ENCODE measurements at places on chromosomes 6 and 20.

DNA sequence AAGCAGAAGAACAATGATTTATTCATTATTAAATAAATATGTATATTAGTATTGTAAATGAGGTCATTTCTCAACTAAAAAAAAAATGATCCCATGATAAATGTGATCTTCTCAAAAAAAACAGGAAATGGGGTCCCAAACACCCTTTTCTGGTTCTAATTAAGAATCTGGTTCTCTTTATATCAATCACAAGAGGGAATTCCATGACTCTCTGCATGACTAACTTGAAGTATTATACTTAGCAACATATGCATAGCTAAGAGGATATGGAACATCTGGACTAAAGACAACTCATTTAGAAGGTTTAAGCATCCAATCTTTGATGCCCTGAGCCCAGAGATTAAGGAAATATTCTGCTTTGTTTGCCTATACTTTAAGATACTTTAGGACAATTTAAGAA lies 89.7 kb upstream of the EMILIN3 start:
- DNase-seq: no peak

- no peak for DNase-seq
Observed at GRCh38 chr20:57813509-57814269, 103.9 kb upstream of the PMEPA1 start.

- DNase-seq: no peak
Observed at GRCh38 chr6:168159506-168159905, 80.5 kb upstream of the FRMD1 start.

GRCh38 chr6:149445095-149445466 lies 39.7 kb downstream of the ZC3H12D start:
- DNase-seq: no peak

- no peak for DNase-seq
Observed at GRCh38 chr6:126180585-126180984, 159.3 kb upstream of the CENPW start.

DNA sequence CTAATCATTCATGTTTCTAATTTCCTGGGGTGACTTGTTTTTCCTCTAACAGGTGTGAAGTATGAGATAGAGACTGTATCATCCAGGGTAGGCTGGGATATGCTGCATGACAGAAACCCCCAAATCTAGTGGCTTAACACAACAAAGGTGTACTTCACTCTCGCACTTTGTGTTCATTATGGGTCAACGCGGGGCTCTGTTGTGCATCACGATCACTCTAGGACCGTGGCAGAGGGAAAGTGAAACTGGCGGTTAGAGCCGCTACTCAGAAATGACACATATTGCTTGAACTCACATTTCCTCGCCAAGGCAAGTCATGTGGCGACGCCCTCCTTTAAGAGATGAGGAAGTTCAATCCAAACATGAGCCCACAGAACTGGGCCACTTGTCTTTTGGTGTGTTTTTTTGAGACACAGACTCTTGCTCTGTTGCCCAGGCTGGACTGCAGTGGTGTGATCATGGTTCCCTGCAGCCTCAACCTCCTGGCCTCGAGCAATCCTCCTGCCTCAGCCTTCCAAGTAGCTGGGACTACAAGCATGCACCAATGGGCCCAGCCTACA lies 41.3 kb downstream of the PCNA start:
- no peak for DNase-seq

- no peak for DNase-seq
Observed at GRCh38 chr6:132515386-132515785, 2.5 kb upstream of the STX7 start.

GRCh38 chr6:98044791-98045470 lies 761.9 kb upstream of the MMS22L start:
- no peak for DNase-seq

DNA sequence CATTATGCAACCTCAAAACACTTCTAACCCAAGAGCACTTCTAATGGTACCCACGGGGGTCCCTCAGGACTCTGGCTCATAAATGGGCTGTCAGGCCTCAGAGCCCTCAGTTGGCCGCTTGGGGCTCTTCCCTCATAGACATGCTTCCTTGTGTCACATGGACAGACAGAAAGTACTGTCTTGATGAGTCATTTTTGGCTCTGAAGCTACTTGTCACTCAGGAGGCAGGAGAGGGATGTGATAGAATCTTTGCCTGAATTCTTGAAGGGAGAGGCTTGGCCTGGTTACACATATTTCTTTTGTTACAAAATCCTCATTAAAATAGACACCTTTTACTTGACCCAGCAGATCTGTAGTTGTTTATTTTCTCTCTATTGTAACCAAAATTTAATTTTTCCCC lies 15.1 kb upstream of the EDN1 start:
- no peak for DNase-seq

DNA sequence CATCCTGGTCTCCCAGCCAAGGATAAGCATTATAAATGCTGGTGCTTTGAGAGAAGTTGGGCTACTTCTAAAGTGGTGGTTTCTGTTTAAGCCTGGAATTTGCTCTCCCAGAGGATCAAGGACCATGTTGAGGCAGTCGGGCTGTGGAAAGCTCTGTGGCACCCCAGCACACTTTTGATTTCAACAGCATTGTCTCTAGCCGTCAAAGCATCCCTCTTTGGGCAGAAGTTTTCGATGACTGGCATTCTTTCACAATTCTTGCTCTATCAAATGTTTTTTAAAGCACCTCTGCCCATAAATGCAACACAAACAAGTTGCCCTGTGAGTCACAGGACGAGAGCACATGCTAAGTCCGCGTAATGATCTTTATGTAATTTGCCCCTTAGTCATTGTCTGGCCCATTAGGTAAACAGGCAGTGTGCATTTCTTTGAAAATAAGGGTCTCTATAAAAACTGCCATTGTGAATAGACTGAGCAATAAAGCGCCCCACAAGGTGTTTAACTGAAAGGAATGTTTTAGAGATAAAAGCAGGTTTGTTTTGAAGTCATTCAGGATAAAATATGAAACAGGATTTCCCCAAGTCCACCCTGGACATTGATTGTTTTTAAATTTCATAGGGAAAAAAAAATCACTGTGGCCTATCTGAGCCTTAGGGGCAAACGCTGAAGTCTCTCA lies 44.7 kb upstream of the FOXQ1 start:
- DNase-seq: no peak

DNA sequence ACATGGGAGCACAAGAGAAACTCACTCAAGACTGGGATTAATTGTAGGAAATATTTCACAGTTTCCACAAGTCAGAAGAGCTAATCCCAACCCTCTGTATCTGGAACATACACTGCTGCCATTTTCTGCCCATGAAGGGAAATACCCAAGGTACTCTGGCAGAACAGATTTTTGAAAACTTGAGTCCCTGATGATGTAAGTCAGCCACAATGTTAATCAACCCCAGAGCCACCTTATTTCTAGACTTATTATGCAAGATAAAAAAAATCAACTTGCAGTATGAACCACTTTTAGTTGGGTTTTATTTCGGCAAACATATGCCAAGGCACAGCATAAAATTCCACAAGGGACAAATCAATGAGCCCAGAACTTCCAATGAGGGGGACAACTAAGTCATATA lies 141.5 kb downstream of the LY86 start:
- no peak for DNase-seq

DNA sequence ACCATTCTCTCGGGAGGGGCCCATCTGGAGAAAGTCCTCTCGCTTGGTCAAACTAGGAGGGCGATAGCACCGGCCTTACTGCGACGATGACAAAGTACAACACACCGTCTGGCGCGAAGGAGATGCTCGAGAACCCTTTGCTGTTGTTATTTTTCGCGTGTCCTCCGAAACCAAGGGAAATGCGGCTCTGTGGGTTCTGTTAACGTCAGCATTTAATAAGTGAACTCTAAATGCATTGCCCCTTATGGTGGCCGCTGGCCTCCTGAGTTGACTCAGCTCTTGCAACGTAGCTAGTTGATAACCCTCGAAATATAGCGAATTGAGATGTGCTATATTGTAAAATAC lies 577 bp upstream of the SCAND1 start:
- DNase-seq: no peak

GRCh38 chr20:26208296-26209091 lies 511.8 kb upstream of the ZNF337 start:
- no peak for DNase-seq

- no peak for DNase-seq
Observed at GRCh38 chr6:99114769-99115406, 167.1 kb upstream of the FBXL4 start.

- no peak for DNase-seq
Observed at GRCh38 chr6:132388291-132388690, 13.0 kb downstream of the MOXD1 start.

- no peak for DNase-seq
Observed at GRCh38 chr6:166222631-166223030, 55.0 kb upstream of the TBXT start.

DNA sequence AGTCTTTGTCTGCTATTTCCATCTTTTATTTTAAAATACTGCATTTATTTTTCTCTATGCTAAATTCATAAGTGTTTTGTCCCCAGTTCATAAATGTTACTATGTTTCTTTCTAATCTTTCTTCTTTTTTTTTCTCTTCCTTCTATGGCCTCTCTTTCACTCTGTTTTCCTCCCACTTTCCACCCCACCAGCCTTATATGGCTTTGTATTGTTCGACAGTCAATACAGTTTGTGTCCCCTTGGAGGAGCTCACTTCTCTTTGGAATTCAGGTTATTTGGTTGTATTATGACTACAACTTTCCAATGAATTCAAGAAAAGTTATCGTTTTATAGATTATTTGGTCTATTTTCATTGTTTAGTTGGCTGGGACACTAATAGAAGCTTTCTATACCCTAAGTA lies 393.5 kb downstream of the NKAIN2 start:
- DNase-seq: no peak

GRCh38 chr6:168532070-168532469 lies 91.1 kb downstream of the SMOC2 start:
- no peak for DNase-seq

- no peak for DNase-seq
Observed at GRCh38 chr20:25282034-25282781, 34.3 kb downstream of the PYGB start.

DNA sequence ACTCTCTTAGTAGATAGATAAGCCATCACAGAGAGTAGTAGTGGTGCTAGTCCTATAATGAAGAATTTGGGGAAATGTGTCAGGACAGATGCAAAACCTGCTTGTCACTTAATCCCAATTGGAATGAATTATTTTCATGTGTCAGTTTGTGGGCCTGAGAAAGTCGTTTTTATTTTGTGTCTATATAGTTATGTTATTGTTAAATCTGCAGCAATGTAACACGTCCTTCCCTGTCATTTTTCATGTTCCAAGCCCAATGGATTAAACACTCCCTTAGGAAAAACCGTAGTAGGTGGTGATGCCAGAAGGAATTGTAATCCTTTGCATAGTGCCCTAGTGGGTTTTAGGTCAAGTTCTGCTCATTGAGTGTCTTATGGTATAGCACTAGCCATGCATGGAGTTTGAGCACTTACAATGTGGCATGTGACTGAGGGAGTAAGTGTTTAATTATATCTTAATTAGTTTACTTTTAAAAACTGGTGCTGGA lies 105.9 kb upstream of the PRSS16 start:
- DNase-seq: no peak

- DNase-seq: no peak
Observed at GRCh38 chr6:15484140-15484539, 178.7 kb downstream of the DTNBP1 start.

- no peak for DNase-seq
Observed at GRCh38 chr6:155351273-155352129, 37.2 kb upstream of the TFB1M start.
